Myocyte (in vitro differentiated cells): ENCODE measurements at places on chromosomes 2 and 18.

- no peak for DNase-seq
These were observed 137.4 kb downstream of the RIT2 start for GRCh38 chr18:42977982-42978637.

DNA sequence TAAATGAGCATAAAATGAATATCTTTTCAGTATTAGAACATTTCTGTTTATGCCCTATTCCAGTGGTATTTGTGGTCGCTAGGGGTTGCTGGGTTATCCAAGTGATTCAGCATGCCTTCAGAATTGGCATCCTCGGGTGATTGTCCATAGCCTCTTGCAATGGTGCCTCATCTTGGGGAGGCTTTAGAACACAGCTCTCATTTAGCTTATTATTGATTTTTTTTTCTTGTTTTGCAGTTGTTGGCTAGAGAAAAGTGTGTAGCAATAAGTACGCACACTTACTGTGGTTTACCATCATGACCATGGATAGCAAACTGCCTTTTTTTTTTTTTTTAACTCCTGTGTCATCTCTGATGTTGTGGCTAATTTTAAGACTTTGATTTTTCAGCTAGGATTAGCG, 33.6 kb downstream of the PLEKHA3 start:
- peak; percentile 57 for DNase-seq

- no peak for DNase-seq
These were observed 163.6 kb upstream of the ACAA2 start for GRCh38 chr18:49976795-49977560.

GRCh38 chr2:3670376-3670775, 12.4 kb downstream of the ALLC start:
- DNase-seq = no peak

GRCh38 chr2:108905176-108905575, 83.8 kb downstream of the EDAR start:
- DNase-seq = no peak
